ENCODE measurements at places on chromosomes 6 and 20. TPM values are rescaled to one million over a fixed set of nuclear protein-coding genes. Genes with fewer than 3 reads are reported as not detected.

DNA sequence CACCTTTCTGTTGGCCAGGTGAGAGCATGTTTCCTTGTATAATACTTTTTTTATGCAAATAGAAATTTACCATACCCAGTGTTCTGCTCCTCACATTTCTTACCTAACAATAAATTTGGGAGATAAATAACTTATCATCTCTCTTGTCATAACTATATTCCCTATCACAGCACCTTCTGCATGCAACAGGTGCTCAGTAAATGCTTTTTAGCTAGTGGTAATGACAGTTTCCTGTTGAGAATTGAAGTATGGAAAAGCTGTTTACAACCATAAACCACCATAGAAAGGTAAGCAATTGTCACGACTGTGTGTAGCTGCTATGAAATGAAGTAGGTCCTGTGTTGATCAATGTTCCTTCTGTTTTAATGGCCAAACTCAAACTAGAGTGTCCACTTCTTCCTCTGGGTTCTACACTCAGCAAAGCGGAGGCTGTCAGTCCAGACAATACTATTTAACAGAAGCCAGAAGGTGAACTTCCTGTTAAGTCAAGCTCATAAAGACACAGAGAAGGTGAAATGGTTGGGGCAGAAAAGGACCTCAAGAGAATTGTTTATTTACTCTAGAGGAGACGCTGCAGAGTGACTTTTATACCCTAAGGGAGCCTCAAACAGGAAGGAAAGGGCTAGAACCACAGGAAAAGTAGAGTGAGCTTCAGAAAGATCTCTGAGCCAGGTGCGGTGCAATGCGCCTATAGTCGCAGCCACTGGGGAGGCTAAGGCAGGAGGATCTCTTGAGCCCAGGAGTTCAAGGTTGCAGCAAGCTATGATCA, 84.0 kb upstream of the SLC22A16 start:
- no peak for DNase-seq

Gene PREX1
- total RNA-seq = 25.2 TPM

- DNase-seq = no peak
Measured at GRCh38 chr6:37515712-37516075, 16.0 kb upstream of the CCDC167 start.

GRCh38 chr6:150966786-150967185, 101.3 kb downstream of the MTHFD1L start:
- no peak for DNase-seq

DNA sequence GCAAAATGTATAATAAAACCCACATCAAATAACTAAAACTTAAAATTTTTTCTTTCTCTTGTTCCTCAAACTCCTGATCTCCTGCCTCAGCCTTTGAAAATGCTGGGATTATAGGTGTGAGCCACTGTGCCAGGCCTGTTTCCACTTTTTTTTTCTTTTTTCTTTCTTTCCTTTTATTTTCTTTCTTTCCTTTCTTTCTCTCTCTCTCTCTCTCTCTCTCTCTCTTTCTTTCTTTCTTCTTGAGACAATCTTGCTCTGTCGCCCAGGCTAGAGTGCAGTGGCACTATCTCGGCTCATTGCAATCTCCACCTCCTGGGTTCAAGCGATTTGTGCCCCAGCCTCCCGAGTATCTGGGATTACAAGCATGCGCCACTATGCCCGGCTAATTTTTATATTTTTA, 164.6 kb downstream of the OR2B2 start:
- no peak for DNase-seq

Gene GNAS
- total RNA-seq = 502 TPM

Gene KCTD20
- 50.9 TPM for total RNA-seq

DNA sequence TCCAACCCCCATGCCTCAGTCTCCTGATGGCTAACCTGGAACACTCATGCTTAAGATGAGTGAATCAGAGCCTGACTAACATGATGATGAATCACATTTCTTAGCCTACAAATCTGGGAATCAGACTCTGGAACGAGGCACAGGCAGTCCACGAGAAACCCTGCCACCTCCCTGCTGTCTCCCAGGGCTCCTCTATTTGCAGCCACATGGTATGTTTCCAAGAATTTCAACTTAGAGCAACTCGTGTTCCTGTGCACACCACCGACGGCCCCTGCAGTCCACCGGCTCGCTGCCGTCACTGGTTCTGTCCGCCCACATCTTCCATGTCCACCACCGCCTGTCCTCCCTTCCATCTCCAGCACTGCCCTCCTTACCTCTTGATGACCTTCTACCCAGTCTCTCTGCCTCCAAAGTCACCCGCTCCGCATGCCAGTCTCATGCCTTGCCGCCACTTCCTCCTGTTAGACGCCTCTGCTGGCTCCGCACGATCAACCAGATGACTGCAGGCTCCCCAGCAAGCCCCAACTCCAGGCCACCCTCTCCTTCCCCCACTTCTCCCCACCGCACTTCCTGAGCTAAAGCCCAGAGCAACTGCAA, 87.6 kb downstream of the AGPAT4 start:
- no peak for DNase-seq

Gene HDAC2
- total RNA-seq = 65.6 TPM

DNA sequence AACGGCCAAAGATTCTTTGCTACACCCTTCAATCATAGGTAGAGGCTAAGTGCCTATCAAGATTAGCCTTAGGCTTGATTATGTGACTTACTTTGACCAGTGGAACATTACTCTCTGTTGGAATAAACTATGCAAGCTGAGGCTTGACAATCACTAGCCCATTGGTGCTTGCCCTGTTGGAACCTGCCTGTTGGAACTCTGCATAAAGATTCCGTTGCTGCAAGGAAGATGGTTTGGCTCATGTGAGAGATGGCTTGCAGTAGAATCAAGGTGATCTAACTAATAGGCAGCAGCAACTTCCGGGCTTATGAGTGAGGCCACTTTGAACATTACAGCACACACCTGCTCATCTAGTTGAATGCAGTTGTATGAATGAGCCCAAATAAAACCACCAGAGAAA, 227.7 kb upstream of the TSHZ2 start:
- DNase-seq = no peak

Data from stomach (tissue), 19 donors.